GM23338 (cell line): ENCODE measurements at places on chromosomes 6 and 20. TPM values are rescaled to one million over a fixed set of nuclear protein-coding genes. Genes with fewer than 3 reads are reported as not detected.

EPB41L1 gene
- 33.1 and 48.7 TPM in 2 replicates for total RNA-seq

GSTA3 gene
- total RNA-seq, result not detected in 2 replicates

MLIP gene
- total RNA-seq, result not detected in 2 replicates

TMC2 gene
- total RNA-seq, result 0.12 TPM in 1 of 2 replicates, not detected in the other

DLL1 gene
- total RNA-seq, result 4.6 and 4.8 TPM in 2 replicates

WFDC10B gene
- total RNA-seq, result not detected in 2 replicates

OR2J3 gene
- total RNA-seq, result 0.35 TPM in 1 of 2 replicates, not detected in the other

NOX3 gene
- total RNA-seq, result not detected in 2 replicates

E2F3 gene
- total RNA-seq, result 33.5 and 37.2 TPM in 2 replicates

GRCh38 chr6:18004256-18004985 is 17.0 kb upstream of the KIF13A start:
- DNase-seq, result no peak

DNA sequence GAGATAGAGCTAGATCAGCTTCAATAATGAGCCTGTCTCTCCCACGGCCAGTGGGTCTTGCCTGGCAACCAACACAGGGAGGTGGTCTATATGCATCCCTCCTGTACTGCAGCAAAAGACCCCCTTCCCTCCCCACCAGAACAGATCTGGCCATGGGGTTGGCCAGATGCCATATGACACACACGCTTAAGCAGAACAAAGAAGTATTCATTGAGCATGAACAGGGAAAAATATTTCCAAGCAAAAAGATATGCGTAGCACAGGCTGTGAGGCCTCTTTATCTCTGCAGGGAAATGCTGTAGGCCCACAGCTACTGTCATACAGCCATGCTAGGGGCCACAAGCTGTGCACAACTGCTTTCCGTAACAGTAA is 73.4 kb upstream of the NRSN1 start:
- no peak for DNase-seq

GRCh38 chr6:113353392-113353791 is 503.8 kb upstream of the MARCKS start:
- DNase-seq, result no peak

GRCh38 chr6:4543596-4543995 is 232.6 kb upstream of the CDYL start:
- no peak for DNase-seq

DNA sequence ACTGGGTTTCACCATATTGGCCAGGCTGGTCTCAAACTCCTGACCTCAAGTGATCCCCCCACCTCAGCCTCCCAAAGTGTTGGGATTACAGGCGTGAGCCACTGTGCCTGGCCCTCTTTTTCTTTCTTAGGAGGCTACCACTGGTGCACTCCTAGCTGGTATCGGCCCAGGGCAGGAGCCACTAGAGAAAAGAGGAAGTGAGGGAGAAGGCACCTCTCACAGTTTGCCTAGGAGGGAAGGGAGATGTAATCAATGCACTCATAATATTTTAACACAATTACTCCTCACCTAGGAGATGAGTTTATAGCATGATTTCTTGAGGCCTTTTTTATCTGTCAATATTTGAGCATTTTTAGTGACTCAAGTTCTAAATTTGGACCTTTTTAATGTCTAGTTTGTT is 189.0 kb upstream of the SOX4 start:
- DNase-seq, result no peak

- no peak for DNase-seq
Observed at GRCh38 chr20:49140834-49141233, 47.3 kb downstream of the STAU1 start.

GRCh38 chr6:82365016-82365795 is 1.6 kb downstream of the TPBG start:
- peak; percentile 75 for DNase-seq

DNA sequence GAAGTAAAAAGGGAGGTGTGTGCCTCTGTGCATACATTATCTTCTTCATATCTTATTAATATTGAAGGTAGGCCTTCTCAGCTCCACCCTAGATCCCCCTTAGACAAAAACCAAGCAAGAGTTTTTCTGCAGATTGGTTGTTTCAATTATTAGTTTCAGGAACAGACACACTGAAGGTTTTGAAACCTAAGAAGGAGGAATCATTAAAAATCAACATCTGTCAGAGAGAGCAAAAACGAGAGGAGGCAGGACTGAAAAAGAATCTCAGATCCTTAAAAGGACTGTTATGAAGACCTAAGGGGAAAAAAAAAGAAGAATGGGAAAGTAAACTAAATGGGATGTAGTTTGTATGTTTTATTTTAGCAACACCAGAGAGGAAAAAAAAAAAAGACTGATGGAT is 560.8 kb upstream of the JAG1 start:
- DNase-seq, result no peak

- DNase-seq, result no peak
Observed at GRCh38 chr6:24738741-24739140, 19.8 kb upstream of the C6orf62 start.

GRCh38 chr6:120622127-120622631 is 712.1 kb downstream of the TBC1D32 start:
- DNase-seq, result no peak
